ENCODE measurements at places on chromosomes 7 and 10.

DNA sequence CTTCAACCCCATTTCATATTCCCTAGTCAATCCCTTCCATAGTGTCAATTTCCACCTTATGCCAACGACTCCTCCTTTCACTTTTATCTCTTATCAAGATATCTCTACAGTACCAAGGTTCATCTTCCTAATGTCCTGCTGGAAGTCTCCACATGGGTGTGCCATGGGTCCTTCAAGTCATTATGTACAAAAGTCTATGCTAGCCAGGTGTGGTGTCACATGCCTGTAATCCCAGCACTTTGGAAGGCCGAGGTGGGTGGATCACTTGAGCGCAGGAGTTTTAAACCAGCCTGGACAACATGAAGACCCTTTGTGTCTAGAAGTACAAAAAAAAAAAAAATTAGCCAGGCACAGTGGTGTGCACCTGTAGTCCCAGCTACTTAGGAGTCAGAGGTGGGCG, 47.6 kb downstream of the PRTFDC1 start:
- DNase-seq: no peak

DNA sequence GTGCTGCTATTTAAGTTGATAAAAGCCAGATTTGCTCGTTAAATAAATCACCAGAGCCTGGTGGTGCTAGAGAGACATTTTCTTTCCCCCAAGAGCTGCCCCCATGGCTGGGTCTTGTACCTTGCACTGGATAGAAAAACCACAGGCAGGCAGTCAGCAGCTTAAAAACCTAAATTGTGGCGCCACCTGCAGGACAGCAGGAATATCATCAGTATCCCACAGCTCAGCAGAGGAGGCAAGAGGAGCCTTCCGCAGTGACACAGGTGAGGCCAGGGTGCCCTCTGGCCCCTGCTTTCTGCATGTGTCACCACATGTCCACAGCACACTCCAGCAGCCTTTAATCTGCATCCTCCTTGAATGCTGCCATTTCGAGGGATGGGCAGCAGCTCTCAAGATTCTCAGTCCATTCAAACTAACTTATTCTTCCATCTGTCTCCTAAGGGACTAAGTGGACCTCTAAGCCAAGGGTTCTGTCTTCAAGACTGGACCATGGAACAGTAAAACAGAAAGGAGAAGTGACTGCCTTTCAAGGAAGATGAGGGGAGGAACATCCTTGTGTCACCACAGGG, 4.5 kb upstream of the PLXNA4 start:
- DNase-seq: peak; percentile 69

DNA sequence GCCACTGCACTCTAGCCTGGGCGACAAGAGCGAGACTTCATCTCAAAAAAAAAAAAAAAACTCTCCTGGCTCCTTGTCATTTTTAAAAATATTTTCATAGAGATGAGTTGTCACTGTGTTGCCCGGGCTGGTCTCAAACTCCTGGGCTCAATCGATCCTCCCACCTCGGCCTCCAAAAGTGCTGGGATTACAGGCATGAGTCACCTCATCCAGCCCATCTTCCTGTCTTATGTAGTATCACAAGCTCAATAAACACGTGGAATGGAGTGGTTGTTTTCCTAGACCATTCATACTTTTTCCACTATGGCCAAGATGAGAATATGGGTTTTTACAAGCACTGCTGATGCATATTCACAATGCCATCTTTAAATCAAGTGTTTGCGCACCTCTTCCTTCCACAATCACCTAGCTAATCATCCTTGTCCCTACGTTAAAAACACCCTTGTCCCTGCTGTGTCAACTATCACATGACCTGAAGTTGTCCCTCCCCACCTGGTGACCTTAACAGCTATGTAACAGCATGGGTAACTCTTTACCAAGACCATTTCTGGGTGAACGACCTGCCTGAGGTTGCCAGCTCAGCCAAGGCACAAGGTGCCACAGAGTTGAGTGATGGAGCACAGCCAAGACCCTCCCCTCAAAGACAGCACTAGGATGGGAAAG, 21.3 kb downstream of the DLG5 start:
- no peak for DNase-seq

DNA sequence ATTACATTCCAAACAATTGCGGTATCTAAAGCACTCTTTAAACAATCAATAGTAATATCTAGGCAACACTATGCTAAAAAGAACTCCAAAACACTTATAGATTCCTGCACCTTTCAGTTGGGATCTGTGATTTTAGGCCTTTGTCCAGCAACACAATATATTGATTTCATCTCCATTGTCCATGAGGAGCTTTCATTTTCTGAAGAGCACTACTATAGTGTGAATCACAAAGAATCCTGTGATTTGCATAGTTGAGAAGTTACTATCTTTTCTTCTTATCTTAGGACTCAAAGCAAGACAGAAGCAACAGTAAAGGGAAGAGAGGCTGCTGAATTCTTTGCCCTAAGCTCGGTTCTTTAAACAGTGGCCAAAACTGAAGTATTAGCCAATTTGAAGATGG, 846.8 kb downstream of the IPMK start:
- DNase-seq: no peak

- no peak for DNase-seq
Observed at GRCh38 chr10:8304861-8305260, 250.4 kb downstream of the GATA3 start.

- no peak for DNase-seq
Observed at GRCh38 chr7:15584575-15584974, 22.8 kb upstream of the AGMO start.

Data from EL (cell line).